ENCODE measurements at places on chromosomes 6 and 20. TPM values are rescaled to one million over a fixed set of nuclear protein-coding genes. Genes with fewer than 3 reads are reported as not detected.

The NAPB gene
- total RNA-seq = 5.3 TPM

The AVP gene
- not detected for total RNA-seq

DNA sequence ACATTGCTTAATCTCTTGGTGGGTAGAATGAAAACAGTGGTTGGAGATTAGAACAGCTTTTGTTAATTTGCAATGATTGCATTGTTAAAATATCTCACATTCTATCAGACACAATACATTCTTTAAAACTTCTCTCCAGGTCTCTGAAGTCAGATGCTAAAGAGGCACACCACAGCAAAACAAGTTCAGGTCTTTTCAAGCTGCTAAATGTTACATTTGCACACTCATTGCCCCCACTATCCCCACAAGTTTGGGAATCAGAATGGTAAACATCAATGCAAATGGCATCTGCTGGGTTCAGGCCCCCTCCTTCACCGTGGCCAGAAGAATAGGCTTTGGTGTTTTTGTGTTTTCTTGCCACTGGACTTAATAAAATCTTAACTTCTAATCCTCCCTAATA is 10.1 kb upstream of the HAO1 start:
- DNase-seq = no peak

GRCh38 chr6:156029286-156029985 is 573.8 kb upstream of the NOX3 start:
- DNase-seq = no peak

- no peak for DNase-seq
Observed at GRCh38 chr6:139311831-139312230, 20.0 kb upstream of the TXLNB start.

- DNase-seq = no peak
Observed at GRCh38 chr6:143592335-143592734, 80.8 kb upstream of the FUCA2 start.

DNA sequence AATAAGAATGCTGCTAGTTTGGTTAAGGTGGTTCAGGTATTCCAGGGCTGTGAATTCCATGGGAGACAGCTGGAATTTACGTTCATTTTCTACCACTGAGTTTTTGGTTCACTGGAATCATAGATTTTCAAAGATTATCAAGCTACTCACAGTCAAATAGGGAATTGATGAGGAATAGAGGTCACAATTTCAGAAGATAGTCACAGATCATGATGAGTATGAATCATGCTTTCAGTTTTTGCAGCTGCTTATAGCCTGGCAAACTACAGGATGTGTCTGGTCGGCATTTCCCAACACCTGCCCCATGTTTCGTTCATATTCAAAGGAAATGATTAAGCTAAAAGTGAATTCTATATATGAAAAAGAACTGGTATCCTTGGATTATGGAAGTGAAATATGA is 58.7 kb downstream of the BCKDHB start:
- no peak for DNase-seq

- no peak for DNase-seq
Observed at GRCh38 chr6:93549868-93550267, 130.5 kb upstream of the EPHA7 start.

DNA sequence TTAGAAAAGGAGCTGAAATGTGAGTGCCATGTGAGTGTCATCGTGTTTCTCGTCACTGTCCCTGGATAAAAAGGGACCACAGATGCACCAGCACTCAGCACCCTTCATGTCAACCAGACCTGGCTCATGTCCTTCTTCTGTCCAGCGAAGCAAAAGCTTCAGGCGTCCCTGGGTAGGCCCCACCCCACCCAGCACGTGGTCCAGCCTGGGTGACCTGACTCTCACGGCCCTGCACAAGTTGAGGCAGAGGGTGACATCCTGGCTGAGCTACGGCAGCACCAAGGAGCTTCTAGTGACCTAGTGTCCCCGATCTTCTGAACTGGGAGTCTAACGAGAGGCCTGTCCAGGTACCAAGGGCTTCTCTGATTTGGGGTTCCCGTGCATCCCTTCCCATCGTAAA is 37.8 kb downstream of the PSMG4 start:
- DNase-seq = no peak

DNA sequence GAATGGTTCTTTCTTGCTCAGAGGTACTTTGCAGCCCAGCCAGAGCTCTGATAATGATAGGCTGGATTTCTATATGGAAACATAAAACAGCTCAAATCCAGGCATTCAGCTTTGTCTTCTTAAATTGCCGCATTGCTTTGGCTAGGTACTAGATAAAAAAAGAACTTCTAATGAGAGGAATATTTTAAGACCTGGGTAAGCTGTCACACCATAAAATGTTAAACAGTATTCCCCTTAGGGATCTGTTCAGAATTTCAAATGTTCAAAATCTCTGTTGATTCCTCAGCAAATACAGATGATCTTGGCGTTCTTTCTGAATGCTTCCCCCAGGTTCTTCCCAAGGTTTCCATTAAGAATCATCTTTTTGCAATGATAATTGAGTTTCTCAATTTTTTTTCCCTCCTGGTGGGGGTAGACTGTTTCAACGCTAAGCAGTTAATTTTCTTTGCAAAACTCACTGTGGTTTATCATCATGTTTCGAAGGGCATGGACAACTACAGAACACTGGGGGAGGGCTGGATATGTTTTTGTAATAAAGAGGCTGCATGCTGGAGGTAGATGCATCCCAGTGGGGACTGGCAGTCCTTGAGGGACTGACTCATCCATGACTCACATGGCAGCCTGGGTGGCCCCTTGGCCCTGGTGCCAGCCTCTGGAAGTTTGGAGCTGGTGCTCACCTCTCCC is 31.0 kb downstream of the TIAM2 start:
- DNase-seq = no peak

- no peak for DNase-seq
Observed at GRCh38 chr6:149065658-149066556, 251.6 kb upstream of the TAB2 start.
